ENCODE measurements at places on chromosomes 3 and 15.

DNA sequence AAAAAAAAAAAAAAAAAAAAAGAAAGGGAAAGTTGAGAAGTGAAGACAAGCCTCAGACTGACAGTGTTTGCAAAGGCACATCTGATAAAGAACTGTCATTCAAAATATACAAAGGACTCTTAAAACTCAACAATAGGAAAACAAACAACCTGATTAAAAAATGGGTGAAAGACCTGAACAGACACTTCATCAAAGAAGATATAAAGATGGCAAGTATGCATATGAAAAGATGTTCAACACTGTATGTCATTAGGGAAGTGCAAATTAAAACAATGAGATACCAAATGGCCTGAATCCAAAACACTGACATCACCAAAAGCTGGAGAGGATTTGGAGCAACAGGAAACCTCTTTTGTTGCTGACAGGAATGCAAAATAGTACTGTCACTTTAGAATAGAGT is 48.6 kb downstream of the MCCC1 start:
- no peak for DNase-seq

- peak; percentile 68 for DNase-seq
Measured at GRCh38 chr3:143120716-143121240, 1.2 kb downstream of the CHST2 start.

DNA sequence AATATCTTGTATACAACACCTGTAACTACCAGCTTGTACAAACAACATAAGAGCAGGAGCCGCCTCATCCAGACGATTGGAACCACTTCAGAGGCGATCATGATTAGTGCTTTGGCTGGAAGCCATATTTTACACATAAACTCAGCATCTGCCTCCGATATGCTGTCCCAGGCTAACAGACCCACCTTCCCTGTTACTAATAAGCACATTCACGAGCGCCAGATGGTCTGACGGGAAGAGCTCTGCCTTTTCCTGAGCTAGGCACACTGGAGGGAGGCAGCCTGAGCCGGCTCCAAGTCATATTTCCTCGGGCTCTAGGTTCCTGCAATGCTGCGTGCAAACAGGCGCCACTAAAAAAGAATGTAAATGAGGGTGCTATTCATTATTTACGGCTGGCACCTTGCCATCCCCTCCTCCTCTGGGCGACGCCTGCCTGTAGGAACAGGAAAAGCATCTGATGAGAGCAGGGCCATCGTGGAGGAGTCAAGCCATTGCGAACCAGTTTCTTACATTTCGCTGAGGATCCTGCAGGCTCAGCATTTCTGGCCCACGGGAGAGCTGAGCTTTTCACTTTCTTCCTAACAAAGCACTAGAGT is 98.2 kb downstream of the ANXA2 start:
- DNase-seq = no peak

DNA sequence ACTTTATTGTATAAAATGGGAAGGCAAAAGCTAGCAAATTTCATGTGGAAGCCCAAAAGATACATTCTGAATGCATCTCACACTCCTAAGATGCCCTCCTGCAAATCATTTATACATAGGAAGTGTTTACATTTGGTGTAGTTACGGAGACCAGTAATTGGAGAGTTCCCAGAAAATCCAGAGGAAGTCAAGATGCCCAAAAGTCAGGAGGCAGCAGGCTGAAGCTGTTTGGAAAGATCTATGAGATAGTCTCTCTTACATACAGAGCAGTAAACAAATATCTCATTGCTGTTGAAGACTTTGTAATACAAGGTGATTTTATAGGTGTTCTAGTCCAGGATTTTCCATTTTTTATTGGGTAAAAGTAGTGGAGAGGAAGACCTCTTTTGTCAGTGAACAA is 8.8 kb downstream of the KLHL24 start:
- DNase-seq = no peak

- peak; percentile 8 for DNase-seq
Measured at GRCh38 chr3:100637197-100637631, 27.8 kb downstream of the ADGRG7 start.

DNA sequence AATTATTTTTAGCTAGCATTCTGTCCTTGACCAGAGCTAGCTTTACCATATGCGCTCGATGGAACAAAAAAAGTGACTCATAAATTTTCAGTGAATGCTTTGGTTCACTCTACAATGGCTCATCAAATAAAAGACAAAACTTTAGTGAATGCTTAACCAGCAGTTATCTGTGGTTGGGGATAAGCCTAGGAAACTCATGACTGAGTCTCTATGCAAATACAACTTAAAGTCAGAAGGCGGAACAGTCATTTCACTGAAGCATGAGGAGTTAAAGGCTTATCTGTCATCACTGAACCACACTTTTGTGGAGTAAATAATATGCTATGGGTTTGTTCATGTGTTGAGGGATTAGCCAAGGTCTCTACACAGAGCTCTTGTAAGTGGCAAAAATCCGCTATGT is 308.4 kb downstream of the SQOR start:
- DNase-seq = no peak

DNA sequence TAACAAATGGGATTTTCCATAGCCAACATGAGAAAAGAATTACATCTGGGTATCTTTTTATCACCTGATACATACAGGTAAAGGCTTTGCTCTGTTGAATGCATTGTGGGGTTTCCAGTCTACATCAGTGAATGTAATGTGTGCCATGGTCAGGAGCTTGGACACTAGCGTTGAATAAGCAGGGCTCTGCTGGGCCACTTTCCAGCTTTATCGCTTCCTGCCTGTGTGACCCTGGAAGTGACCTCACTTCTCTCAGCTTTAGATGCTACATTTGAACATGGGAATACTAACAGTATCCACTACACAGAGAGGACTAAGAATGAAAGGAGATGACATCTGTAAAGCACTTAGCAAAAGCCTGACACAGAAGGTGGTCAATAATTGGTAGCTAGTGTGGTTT is 40.1 kb downstream of the TTC23 start:
- DNase-seq = no peak

DNA sequence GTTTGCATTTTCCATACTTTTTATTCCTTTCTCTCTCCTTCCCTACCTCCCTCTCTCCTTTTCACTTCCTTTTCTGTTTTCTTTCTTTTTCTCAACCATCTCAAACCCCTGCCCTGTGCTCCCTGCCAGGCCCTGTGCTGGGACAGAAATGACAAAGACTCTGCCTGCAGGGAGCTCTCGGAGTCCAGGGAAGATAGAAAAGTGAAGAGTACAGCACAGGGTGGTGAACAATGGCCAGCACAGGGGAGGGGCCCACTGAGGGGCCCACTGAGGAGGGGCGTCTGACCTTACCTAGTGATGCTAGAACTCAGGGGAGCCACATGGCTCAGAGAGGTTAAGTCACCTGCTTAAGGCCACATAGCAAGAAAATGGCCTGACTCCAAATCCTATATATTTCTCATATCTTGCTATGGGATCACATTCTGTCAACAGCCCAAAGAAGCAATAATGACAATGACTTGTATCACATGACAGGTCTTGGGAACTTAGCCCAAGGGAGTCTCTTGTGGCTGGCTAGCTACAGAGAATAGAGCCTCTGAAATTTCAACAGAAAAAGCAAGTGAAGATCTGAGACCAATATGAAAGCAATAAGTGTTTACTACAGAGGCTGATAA is 44.3 kb upstream of the ATP2B2 start:
- no peak for DNase-seq

DNA sequence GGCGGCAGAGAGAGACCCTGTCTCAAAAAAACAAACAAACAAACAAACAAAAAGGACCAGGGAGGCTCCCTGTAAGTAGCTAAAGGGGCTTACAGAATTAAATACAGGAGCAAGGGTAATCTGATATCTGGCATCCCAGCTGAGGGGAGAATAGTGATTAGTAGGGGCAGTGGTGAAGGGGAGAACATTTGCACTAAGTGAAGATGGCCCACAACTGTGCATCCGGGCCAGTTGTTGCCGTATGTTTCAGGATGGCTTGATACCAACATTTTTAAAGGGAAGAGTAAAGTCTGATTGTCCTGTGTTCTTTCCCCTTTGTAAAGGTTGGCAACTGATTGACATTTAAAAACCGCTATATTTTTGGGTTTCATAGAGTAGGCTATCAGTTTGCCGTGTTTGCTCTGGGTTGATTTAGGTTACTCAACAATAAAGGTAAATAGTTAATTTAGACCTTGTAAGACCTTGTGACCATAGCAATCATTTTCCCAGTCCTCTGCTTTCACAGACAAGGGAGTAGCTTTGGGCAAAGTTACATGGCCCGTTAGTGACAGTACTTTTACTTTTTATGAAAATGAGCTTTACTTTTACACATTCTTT is 167.8 kb downstream of the PTPRG start:
- DNase-seq = no peak

GRCh38 chr15:86595741-86596140 is 516.1 kb downstream of the AGBL1 start:
- DNase-seq = no peak

DNA sequence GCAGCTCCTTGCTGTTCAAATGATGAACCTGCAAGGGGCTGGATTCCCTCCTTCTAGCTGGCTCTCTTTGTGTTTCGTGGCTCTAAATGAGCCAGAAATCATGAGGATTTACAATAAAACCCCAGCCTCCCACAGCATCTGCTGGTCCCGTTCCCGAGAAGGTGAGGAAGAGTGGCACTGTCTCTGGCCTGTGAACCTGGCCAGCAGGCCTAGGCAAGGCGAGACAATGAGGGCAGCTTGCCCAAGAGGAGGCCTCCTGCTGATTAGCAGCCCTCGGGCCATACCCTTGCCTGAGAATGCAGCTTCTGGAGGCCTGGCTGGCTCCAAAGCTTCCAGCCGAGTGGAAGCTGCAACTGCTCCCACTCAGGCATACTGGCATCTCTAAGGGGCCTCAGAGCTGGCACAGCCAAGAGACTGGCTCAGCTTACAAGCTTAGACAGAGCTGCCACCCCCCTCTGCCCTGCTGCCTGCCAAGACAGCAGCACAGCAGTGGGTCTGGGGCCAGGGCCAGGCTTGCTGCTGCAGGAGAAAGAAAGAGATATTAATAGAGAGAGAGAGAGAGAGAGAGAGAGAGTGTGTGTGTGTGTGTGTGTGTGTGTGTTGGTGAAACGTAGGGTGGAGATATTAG is 76.5 kb downstream of the HMG20A start:
- DNase-seq = peak; percentile 75

- DNase-seq = no peak
Measured at GRCh38 chr15:63905558-63906265, 72.0 kb upstream of the HERC1 start.

- no peak for DNase-seq
Measured at GRCh38 chr3:7271631-7272030, 410.7 kb downstream of the GRM7 start.

- DNase-seq = peak; percentile 15
Measured at GRCh38 chr3:113514265-113514769, 639 bp downstream of the SPICE1 start.

GRCh38 chr15:85870216-85871014 is 75.7 kb upstream of the KLHL25 start:
- no peak for DNase-seq

DNA sequence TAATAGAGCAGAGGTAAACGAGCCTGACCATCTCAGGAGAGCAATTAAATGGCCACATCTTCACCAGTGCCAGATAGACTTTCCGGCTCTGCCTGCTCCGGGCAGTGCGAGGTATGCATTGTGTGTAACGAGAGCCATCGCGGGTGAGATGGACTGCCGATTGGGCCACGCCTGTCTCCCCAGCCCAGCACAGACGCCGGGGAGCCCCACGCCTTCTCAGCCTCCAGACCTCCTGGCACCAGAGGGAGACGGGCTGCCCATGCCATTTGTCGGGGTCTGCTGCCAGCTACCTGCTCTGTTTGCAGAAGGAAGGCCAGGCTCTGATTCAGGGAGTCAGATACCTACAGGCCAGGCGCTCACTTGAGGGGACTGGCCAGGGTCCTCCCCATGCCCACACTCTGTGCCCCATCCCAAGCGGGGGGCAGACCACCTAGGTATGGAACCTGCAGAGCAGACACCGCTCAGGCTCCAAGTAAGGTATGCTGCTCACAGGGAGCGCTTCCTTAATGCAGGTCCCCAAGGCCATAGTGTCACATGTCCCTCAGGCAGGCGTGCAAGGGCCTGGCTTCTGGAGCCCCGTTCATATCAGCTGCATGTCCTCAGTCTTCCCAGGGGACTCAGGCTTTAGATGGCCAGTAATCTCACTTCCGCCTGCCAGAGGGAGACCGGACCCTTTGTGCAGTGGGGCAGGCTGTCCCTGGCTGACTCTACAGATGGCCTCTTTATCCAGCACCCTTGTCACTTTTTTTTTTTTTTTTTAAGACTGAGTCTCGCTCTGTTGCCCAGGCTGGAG is 62.2 kb downstream of the DNAJB8 start:
- DNase-seq = peak; percentile 31

DNA sequence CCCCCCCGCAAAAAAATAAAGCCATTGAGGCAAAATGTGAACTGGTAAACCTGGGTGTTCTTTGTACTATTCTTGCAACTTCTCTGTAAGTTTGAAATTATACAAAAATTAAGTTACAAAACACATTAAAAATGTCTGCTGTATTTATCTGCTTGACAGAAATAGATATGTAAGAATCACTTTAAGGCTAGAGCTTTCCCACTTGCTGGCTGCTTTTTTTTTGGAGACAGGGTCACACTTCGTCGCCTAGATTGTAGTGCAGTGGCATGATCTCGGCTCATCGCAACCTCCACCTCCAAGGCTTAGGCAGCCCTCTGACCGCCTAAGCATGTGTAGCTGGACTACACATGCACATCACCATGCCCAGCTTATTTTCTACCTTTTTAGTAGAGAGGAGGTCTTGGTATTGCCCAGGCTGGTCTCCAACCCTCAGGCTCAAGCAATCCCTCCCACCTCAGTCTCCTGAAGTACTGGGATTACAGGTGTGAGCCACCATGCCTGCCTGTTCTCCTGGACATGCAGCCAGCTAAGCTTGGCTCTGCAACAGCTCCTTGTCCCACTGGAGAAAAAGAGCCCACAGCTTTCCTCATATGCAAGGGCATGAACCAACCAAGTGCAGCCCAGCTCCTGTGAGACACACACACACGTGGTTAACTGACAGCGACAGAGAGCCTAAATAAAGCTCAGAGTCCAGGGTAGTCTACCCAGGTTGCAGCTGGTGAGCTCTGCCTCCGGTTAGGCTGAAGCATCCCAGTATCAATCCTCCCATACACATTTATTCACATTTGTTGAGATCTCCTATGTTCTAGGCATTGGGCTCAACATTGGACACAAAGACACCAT is 4.5 kb downstream of the RPS17 start:
- no peak for DNase-seq

- DNase-seq = no peak
Measured at GRCh38 chr3:194185221-194185620, 49.3 kb downstream of the HES1 start.

- no peak for DNase-seq
Measured at GRCh38 chr3:101189796-101190195, 130.6 kb downstream of the IMPG2 start.

- no peak for DNase-seq
Measured at GRCh38 chr15:93517176-93517575, 428.2 kb upstream of the RGMA start.

All from trophoblast cell (in vitro differentiated cells and primary cell).